ENCODE measurements at places on chromosomes 2 and 18.

DNA sequence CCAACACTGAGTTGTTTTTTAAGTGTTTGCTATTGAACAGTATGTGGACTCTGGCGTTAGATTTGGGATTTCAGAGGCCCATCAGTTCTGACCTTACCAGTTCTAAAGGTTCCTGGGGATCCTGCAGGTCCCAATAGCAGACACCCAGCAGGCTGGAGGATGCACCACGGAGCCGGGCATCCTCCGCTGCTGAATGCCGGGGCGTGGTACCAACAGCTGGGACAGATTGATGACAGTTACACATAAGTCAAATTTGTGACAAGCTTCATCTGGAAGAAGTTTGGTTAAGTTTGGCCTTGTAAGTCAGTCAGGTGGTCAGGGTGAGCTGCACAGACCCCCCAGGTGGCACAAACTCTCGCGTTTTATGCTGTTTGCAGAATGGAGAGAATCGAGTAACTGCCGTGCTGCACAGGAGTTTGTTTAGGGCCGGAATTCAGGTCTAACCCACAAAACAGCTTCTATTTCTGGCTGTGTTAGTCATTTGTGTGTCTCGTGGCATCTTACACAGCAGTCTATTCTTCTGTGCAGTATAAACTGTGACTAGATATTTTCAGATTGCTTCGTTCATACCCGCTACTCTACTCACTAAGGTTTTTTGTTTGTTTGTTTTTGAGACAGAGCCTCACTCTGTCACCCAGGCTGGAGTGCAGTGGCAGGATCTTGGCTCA lies 19.2 kb downstream of the CTDP1 start:
- no peak for DNase-seq

DNA sequence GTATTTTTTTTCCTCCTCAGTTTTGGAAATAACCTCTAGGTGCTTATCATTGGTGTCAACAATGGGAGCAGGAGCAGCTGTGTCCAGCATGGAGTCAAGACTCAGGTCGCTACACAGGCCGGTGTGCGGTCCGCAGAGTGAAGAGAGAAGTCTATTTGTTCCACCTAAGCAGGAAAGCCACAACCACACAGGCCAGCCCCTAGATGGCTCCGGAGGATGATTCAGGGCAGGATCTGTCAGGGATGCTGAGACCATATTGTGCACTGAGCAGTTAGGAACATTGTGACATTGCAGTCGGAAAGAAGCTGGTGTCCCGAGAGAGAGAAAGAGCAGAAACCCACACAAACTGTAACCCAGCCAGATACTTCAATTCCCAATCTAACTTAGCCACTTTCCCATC lies 136.9 kb downstream of the GAREM1 start:
- no peak for DNase-seq

- DNase-seq = no peak
These were observed 9.5 kb downstream of the PSD4 start for GRCh38 chr2:113183264-113183663.

- no peak for DNase-seq
These were observed 33.9 kb downstream of the PTPN18 start for GRCh38 chr2:130389783-130390182.

GRCh38 chr2:152383702-152384101 lies 48.7 kb downstream of the FMNL2 start:
- DNase-seq = no peak

GRCh38 chr2:33256162-33256755 lies 220.2 kb upstream of the RASGRP3 start:
- DNase-seq = no peak
